ENCODE measurements at places on chromosomes 4 and X.

DNA sequence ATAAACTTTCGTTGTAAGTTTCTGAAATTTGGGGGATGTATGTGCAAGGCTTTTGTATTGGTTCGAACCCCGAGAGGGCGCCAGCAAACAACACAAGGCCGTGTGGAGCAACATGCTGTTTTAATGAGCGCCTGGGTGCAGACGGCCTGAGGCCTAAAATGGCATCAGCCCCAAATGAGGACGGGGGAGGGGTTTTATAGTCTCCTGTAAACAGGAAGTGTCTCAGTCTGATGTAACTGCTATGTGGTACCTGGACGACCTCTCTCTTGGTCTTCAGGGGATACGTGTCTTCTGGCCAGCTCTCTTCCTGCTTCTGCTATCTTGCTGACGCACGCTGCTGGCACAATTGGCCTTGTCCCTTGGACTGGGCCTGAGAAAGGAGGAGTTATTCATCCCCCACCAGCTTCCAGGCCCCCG, 1348.0 kb downstream of the ADGRL3 start:
- H3K27ac ChIP-seq, result no peak overlapping the region
- no peak for DNase-seq
- no peaks in the 10 kb centered on the region for H3K4me1 ChIP-seq
- no peaks in the 10 kb centered on the region for H3K36me3 ChIP-seq
- no peaks in the 10 kb centered on the region for H3K27me3 ChIP-seq

- peaks cover 7% of the 10 kb centered on the region for H3K4me1 ChIP-seq
- DNase-seq, result peak; percentile 25
- H3K4me3 ChIP-seq, result peak overlapping the region; percentile 87
- no peak overlapping the region for H3K27ac ChIP-seq
These were observed 787 bp upstream of the TET2 start for GRCh38 chr4:105145903-105146275.

- H3K36me3 ChIP-seq, result no peaks in the 10 kb centered on the region
These were observed 116.3 kb downstream of the UNC5C start for GRCh38 chr4:95432466-95432865.

GRCh38 chr4:86302251-86302650, 57.6 kb downstream of the MAPK10 start:
- DNase-seq, result no peak
- no peaks in the 10 kb centered on the region for H3K36me3 ChIP-seq
- no peaks in the 10 kb centered on the region for H3K27me3 ChIP-seq
- H3K4me1 ChIP-seq, result no peaks in the 10 kb centered on the region
- H3K27ac ChIP-seq, result no peak overlapping the region
- no peak overlapping the region for H3K4me3 ChIP-seq

DNA sequence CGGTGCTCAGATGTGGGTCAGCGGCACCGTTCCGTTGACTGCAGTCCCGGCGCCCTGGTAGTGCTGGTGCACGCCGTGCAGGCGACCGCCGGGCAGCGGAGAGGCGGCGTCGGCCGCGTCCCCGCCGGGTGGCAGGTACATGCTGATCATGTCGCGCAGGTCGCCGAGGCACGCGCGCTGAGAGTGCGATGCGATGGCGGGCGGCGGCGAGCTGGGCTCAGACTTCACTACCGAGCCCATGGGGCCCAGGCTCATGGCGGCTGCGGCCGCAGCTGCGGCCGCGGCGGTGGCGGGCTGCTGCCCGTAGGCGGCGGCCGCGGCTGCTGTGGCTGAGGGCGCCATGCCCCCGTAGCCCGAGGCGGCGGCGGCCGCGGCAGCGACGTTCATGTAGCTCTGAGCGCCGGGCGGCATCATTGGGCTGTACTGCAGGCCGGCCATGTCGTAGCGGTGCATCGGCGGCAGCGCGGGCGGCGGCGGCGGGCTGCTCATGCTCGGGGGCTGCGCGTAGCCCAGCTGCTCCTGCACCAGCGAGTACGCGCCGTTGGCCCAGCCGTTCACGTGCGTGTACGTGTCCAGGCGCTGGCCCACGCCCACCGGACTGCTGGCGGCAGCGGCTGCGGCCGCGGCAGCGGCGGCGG, 1.0 kb downstream of the SOX3 start:
- no peaks in the 10 kb centered on the region for H3K36me3 ChIP-seq
- H3K4me3 ChIP-seq, result no peak overlapping the region
- peaks cover 2% of the 10 kb centered on the region for H3K4me1 ChIP-seq
- peaks cover 7% of the 10 kb centered on the region for H3K27me3 ChIP-seq
- H3K27ac ChIP-seq, result no peak overlapping the region
